ENCODE measurements at places on chromosomes 1 and 21.
A peak's percentile ranks its signal among the peaks of the same experiment; 100 is the strongest.

GRCh38 chr1:117695796-117696490 lies 90.1 kb downstream of the TENT5C start:
- no peak for DNase-seq

DNA sequence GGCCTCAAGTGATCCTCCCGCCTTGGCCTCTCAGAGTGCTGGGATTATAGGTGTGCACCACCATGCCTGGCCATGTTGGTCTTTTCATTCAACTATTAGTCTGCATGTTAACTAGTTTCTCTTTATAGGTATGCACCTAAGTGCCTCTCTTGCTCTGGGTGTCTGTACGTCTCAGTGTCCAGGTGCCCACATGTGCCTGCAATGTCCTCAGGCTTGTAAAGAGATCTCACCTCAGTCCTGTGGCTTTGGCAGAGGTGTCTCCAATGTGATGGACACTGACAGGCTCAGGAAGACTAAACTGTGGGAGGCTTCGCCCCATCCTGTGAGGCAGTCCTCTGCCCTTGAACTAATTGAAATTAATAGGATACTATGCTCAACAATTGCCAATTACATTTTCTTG lies 526.3 kb downstream of the PTPRU start:
- DNase-seq = no peak

DNA sequence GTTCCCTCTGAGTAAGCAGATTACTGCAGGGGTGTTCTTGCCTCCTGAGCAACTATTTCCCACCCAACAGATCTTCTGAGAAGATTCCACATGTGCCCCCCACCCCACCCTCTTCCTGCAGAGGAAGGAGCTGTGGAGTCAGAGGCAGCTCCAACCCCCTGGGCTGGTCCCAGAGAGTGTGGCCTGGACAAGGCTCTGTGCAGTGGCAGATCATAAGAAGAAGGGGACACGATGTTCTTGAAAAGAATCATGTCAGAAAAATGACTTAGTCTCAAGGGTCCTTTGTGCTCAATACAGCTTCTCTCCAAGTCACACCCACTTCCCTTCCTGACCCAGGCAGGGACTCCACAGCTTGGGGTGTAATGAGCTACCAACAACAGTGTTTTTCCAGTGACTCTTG lies 95.2 kb downstream of the SYF2 start:
- DNase-seq = no peak

DNA sequence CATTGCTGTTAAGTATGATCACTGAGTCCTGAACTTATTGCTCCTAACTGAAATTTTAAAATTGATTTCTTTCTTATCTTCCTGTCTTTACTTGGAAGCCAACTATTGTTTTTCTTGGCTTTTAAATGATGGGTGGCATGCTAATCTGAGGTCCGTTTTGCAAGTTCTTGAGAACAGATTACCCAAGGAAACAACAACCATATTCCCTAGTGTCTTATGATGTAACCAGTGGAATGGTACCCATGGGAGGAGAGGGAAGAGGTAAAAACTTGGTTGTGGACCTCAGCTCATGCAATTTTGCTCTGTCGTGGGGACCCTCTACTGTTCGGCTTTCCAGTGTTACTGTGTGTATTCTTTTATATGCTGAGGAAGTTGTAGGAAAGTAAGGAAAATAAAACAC lies 454.8 kb upstream of the ADAMTS5 start:
- no peak for DNase-seq

- no peak for DNase-seq
These were observed 163.3 kb downstream of the SLC35F3 start for GRCh38 chr1:234067581-234068337.

GRCh38 chr1:32754317-32755097 lies 51.9 kb upstream of the SYNC start:
- DNase-seq = no peak

DNA sequence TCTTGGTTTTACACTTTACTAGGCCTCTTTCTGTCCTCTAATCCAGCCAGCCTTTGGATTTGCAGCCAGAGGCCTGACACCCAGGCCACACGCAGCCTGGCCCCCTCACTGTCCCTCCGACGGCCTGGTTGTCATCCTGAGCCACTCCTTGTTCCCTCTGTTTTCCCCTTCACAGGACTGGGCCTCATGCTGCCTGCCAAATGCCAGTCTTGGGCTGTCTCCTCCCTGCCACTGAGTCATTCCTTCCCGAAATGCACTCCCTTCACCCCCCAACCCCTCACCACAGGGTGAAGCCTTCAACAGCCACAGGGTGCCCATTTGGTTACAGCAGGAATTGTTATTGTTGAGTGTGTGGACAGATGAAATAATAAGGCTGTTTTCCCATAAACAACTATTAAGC lies 21.3 kb downstream of the ACOT11 start:
- DNase-seq = no peak

DNA sequence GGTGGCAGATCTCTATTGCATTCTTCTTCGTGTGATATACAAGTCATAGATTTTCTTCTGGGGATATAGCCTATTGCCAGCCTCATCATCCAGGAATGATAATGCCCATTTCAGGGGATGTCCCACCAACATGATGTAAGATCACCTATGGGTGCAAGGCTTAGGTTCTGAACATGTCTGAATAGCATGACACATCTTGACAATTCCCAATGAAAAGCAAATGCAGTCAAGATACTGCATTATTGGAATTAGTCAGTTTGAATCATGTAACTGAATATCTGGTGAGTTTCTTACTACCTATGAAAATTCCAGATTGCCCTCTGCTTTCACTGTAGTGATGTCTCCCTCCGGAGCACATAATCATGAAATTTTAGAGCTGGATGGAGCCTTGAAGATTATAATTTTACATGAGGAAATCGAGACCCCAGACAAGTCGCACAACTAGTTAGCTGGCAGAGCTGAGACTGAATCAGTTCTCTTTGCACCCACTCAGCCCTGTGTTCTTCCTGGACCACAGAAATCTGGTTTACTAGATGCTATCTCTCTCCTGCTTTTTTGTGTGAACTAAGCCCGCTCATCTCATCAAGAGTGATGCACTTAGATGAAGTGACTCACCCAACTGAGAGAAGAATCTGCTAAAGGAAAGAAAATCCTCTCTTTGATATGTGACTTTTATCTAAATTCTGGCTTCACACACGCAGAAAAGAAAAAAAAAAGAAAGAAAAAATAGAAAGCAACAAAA lies 65.0 kb downstream of the WDR64 start:
- DNase-seq = no peak

- no peak for DNase-seq
These were observed 2.4 kb downstream of the ARID1A start for GRCh38 chr1:26697978-26698849.

DNA sequence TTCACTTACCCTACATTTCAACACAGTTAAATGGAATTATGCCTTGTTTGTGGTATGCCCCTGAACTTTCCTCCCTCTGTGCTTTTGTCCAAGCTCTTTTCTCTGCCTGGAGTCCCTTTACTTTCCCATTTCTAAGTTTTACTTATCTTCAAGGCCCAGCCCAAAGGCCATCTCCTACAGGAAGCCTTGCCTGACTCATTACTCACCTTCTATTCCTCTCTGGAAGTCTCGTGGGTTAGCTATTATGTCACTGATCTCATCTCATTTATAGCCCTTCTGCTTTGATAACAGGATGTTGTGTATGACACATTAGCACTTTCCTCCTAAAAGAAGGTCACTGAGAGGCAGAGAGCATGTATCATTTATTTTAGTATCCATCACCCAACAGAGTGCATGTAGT lies 78.8 kb upstream of the CD1D start:
- DNase-seq = no peak

DNA sequence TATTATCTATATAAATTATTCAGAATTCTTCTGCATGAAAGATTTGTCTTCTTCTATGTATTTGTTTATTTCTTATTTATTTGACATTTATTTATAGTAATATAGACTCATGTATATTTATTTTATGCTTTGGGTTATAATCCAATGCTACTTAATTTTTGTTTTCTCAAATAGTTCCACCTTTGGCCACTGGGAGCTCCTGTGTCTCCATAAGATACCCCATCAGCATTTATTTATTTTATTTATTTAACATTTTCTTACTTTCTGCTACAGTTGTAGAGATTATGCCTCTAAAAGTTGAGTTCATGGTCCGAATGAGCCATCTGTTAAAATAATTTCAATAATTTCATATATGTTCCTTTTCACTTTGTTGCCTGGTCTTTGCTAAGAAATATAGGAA lies 289.4 kb downstream of the ADGRL2 start:
- DNase-seq = no peak

GRCh38 chr1:117702654-117703053 lies 96.8 kb downstream of the TENT5C start:
- DNase-seq = no peak

- DNase-seq = no peak
These were observed 37.1 kb upstream of the DOCK7 start for GRCh38 chr1:62725255-62725654.

DNA sequence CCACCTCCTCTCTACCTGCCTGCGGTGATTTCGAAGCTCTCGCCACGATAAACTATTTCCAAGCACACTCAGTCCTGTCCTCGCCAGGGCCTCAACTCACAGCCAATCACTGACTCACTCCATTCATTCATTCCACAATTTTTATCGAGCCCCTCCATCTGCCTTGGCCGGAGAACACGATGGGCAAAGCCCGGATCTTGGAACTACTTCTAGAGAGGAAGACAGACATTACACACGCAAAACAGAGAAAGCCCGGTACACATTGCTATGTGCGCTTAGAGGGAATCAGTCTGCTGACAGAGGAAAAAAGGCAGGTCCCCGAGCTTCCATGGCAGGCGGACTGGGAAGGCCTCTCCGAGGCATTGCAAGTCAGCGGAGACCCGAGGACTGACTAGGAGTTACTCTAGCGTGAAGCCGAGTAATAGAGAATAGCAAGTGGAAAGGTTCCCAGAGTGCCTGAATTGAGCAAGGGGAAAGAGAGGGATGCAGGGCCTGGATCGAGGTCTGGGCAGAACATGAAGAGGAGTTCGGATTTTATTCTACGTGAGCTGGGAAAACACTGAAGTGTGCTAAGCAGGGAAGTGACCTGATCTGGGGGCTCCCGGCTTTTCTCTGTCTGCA lies 54.2 kb upstream of the DNAJC6 start:
- no peak for DNase-seq

DNA sequence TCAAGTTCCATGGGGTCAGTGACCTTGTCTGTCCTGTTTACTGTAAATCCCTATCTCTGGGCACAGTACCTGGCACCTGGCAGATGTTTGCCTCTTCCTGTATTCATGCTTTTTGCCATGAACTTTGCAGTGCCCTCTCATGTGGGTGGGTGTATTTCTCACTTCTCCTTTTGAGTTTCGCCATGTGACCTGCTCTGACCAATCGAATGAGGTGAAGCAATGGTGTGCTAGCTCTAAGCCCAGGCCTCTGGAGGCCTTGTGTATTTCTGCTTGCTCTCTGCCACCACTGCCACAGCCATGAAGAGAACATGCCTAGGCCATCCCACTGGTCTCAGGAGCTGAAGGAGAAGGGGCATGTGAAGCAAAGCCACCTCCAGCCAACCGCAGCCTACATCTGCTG lies 185.5 kb upstream of the ZC3H12A start:
- peak; percentile 97 for DNase-seq

- no peak for DNase-seq
These were observed 64.2 kb downstream of the FAM163A start for GRCh38 chr1:179807291-179807690.

DNA sequence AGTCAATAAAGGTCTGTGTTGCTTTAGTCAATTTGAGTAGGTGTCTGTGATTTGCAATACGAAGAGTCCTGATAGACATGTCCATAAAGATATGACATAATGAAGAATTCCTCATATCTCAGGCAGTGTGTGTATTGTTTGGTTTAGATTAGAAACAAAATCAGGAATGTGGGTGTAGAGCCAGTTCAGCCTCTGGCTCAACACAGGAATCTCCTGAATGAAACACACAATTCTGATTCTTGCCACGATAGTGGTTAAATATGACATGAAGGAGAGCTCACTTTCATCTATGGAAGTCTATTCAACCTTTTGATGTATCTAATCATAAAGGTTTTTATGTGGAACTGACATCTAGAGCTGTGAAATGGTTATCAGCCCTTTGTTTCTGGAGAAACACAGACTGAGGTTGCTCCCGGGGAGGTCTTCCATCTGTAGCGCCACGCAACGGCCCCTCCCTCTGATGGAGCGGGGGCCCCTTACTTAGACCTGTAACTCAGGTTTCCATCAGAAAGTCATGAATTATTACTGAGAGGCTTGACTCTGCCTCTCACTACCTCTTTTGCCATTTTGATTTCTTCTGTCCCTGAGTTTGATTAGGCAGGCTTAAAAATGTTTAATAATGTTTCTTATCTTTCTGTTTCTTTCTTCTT lies 19.5 kb downstream of the TSPAN2 start:
- no peak for DNase-seq

DNA sequence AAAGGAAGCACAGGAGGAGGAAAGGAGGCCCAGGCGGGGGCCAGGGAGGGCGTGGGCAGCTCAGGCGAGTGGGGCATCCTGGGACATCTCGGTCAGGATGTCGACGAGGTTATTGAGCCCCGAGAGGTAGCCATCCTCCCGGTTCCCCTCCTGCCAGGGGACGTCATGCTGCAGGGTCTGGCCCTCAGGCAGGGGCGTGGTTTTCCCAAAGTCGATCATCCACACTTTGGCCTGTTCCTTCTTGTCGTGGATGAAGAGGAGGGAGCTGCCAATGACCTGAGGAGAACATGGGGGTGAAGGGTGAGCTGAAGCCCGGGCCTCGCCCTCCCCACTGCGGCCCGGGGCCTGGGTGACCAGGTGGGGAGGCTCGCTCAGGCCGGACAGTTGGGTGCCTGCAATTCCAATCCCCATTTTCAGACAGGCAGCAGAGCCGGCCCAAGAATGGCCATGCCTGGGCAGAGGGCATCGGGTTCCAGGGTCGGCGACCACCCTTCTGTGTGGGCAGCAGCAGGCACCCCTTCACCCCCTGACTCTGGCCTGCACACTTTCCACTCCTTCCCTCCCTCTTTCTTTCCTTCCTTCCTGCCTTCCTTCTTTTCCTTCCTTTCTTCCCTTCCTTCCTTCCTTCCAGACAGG lies 86.2 kb downstream of the STUM start:
- DNase-seq = no peak

- no peak for DNase-seq
These were observed 7.3 kb downstream of the MAP10 start for GRCh38 chr1:232812560-232812959.

DNA sequence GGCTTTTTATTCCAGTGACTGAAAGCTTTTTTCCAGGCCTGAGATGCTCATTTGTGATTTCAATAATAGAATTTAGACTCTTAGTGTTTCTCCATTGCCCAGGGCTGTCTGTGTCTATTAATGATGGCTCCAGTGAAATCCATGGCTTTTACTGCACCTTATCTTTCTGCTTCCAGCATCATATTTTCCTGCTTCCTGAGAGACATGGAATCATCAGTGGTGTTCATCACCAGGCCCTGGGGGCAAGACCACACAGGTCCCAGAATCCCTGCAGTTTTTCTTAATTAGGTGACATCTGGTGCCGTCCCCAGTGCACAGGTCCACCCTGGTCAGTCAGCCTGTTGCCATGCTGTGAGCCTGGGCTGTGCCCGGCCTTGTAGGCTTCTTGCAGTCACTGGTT lies 15.5 kb downstream of the NT5C1A start:
- no peak for DNase-seq

DNA sequence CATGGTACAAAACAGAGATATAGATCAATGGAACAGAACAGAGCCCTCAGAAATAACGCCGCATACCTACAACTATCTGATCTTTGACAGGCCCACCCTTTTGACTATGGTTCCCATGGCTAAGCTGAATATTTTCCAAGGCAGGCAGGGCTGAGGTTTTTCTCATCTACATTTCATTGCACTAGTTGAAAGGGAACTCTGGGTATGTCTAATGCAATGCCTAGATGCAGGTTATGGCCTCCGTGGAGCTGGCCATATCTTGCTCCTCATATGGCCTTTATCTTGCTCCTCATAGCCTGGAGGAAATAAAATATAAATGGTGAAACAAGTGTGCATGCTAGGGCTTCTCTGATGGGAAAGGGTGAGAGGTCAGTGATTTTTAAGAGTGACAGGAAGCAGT lies 10.6 kb downstream of the SPRR5 start:
- no peak for DNase-seq

All from GM12864 (cell line).